ENCODE measurements at places on chromosomes 11 and 22.

DNA sequence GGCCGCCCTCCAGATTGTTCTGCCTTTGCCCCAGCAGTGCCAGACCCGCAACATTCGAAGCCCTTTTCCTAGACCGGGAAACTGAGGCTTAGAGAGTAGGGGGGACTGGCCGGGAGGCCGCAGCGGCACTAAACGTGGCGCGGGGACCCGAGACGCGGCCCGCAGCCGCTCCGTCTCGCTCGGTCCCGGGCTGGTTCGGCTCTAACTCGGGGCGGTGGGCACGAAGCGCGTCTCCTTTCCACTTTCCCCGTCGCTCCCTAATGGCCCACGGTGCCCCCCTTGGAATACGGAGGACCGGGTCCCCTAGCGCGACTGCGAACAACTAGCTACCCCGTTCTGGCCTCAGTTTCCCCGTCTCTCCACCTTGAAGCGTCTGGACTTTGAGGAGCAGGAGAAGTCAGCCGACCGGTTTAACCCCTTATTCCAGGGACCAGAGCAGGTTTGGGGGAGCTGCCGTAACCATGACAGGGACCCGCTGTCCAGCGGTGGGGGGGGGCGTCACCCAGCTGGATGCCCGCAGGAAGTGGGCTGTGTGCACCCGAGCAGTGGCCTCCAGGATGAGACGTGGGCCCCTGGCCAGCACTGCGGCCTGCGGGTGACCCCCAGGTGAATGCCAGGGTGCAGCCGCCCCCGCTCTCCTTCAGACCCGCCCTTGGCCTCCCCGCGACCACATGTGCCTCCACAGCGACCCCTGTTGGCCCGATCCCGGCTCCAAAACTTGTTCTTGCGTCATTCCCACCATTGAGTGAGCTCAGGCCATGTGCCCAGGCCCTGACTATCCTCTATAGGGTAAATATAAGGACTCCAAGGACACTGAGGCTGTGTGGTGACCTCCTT, 1.1 kb downstream of the CDC42EP1 start:
- peak; percentile 61 for DNase-seq

GRCh38 chr11:110805756-110806155, 93.5 kb upstream of the ARHGAP20 start:
- no peak for DNase-seq

GRCh38 chr22:45154383-45154782, 9.3 kb upstream of the NUP50 start:
- DNase-seq = no peak

DNA sequence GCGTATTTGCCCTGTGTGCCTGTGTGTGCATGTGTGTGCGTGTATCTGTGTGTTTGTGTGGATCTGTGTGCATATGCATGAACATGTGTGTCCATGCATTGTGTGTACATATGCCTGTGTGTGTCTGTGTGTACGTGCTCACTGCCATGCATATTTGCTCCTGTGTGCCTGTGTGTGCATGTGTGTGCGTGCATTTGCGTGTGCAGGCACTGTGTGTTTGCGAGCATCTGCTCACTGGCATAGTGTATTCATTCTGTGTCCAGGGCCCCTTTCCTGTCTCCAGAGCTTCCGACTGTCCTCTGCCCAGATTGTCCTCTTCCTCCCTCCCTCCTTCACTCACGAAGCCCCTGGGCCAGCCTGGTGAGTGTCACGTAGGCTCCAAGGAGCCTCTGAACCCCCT, 5.8 kb downstream of the EMID1 start:
- DNase-seq = no peak

- DNase-seq = no peak
These were observed 57.0 kb downstream of the PACSIN2 start for GRCh38 chr22:42957958-42958357.

GRCh38 chr22:21834869-21835268, 32.6 kb downstream of the MAPK1 start:
- no peak for DNase-seq

- DNase-seq = no peak
These were observed 6.1 kb downstream of the CXCR5 start for GRCh38 chr11:118889797-118890196.

DNA sequence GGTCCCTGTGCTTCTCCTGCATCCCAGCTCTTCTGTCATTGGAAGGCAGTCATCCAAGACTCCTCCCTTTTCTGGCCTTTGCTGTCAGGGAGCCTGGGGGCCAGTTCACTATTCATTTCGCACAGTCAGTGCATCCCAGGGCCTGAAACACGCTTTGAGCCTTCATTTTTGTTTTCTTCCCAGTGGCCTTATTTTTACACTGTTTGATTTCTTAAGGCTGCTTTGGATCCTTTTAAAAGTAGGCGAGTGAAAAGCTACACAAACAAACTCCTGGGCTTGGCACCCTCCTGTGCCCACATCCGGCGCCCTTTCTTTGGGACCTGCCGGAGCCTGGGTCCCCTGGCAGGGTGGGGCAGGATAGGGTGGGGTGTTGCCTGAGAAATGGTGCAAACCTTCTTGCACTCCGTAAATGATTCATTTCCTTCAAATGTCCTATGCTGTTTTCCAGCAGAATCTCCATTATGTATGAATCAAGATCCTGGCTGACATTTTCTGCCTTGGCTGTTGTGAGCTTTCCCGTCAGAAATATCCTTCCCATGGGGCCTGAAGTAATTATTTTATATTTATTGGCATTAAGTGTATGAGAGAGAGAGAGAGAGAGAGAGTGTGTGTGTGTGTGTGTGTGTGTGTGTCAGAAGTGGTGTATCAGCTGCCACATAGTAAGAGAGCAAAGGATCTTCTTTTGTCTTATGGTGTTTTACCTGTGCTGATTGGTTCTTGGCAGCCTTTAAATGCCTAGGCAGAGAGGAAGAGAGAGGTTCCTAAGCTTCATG, 45.6 kb downstream of the BCR start:
- DNase-seq = peak; percentile 16

DNA sequence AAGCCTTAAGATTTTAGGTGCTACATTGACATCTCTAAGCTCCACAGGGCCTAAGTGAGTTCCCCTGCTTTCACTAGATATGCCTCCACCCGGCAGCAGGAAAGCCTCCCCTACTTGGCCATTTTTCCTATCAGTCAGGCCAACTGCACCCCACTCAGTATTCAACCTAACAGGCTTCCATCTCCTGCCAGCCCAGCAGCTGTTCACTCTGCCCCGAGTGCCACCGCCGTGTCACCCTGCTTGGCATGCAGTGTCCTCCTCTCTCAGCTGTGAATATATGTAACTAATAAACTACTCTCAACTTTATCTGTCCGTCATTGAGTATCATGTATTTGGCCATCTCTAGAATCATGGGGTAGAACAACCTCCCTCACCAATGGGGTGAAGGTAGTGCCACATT, 9.0 kb upstream of the OR6M1 start:
- DNase-seq = no peak

- DNase-seq = no peak
These were observed 11.3 kb upstream of the APOL4 start for GRCh38 chr22:36212901-36213300.

DNA sequence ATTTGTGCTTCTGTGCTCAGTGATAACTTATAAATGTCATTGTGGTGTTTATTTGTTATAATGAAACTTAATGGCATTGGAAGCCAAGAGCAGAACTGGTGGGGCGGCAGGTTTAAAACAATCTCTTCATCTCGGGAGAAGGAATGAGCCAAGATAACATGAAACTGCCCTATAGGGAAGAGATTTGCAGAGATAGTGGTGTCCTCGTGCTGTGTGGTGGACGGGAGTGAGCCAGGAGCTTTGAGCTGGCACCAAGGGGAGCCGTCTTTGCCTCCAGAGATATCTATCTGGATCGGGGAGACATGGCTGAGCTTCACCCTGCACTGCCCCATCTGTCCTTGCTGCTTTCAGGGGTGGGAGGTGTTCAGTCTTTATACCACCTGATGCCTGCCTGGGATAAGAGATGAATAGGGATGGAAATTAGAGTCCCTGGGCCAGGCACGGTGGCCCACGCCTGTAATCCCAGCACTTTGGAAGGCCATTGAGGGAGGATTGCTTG, 189.6 kb downstream of the ST3GAL4 start:
- no peak for DNase-seq

Measured in stimulated activated CD8-positive, alpha-beta memory T cell treated with anti-CD3 and anti-CD28 coated beads, Interleukin-15, amount 100 ng/mL, for 1 hour (primary cell).